ENCODE measurements at places on chromosomes 6 and 20.
A peak's percentile ranks its signal among the peaks of the same experiment; 100 is the strongest.

DNA sequence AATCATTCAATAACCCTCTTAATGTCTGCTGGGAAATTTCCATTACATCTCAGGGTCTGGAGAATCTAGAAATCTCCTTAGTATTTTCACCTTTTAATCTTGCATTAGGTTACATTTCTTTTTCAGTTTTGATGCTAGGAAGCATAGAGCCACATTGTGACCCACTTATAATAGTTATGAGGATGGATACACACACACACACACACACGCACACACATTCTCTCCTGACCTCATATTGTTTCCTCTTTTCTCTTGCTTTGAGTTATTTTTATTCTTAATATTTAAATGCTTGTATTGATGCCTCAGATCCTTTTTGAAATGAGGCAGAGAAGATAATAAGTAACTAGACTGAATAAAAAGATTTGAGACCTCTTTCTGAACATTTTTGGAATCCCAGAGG is 128.4 kb downstream of the KLHL32 start:
- no peak for DNase-seq

- no peak for DNase-seq
Observed at GRCh38 chr6:98044791-98045470, 761.9 kb upstream of the MMS22L start.

- DNase-seq = no peak
Observed at GRCh38 chr6:126198631-126199030, 141.3 kb upstream of the CENPW start.

GRCh38 chr20:61887596-61888093 is 178.0 kb downstream of the TAF4 start:
- DNase-seq = no peak

GRCh38 chr20:373171-373890 is 7.2 kb upstream of the TRIB3 start:
- no peak for DNase-seq

- DNase-seq = no peak
Observed at GRCh38 chr6:143999406-143999805, 8.7 kb downstream of the PLAGL1 start.

DNA sequence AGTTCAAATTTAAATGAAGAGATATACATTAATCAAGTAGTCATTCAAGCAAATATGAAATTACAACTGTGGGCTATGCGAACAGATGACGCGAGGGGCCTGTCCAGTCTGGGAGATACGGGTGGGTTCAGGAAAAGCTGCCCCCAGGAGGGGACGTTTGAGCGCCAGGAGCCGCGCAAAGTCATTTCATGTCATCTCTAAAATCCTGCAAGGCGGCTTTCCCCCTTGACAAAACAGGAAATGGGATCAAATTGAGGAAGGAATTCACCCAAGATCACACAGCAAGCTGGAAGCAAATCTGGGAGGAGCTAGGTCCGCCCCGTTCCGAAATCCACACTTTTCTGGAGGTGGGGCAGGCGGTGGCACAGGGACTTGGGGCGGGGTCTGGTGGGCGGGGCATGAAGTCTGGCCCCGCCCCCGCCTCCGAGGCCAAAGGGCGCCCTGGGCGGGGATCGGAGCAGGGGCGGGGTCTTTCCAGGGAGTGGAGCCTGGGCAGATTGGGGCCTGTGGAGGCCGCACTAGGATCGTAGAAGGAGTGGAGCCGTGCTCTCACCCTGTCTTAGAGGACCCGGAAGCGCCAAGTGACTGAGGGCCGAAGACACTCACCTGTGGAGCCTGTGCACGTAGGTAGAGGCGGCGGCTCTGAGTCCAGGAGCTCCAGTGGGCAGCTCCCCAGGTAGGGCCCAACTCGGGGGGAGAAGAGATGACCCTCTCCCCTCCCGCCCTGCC is at the start of gene LPIN3:
LPIN3 (plus strand) TSS at position 495 of the 729 bp plus-strand sequence. CDS start 4,983 bp downstream, outside the sequence.
- no peak for DNase-seq

GRCh38 chr6:27864906-27865849 is 47.0 kb downstream of the OR2B2 start:
- DNase-seq = peak; percentile 40
